A549 treated with CORT108297 at 1 μM for 4 hours (cell line): ENCODE measurements at places on chromosomes 13 and 19. TPM values are rescaled to one million over a fixed set of nuclear protein-coding genes. Genes with fewer than 3 reads are reported as not detected.

The MAP4K1 gene
- total RNA-seq: 0.50 to 1.0 TPM (median 0.92 TPM) in 5 replicates

The WDR87 gene
- not detected in 5 replicates for total RNA-seq

The KLK11 gene
- total RNA-seq: 0.07 TPM in 1 of 5 replicates, not detected in the others

The CIRBP gene
- 90.2 to 178 TPM (median 95.7 TPM) in 5 replicates for total RNA-seq

The CD33 gene
- total RNA-seq: 0.44 TPM in 1 of 5 replicates, not detected in the others

The GAPDHS gene
- not detected in 5 replicates for total RNA-seq

The SIGLEC12 gene
- not detected in 5 replicates for total RNA-seq

The CEACAM3 gene
- not detected in 5 replicates for total RNA-seq

The DENND1C gene
- total RNA-seq: 0.07 to 0.28 TPM (median 0.22 TPM) in 5 replicates

The FFAR3 gene
- not detected in 5 replicates for total RNA-seq

The MYBPC2 gene
- total RNA-seq: 0.02 TPM in 2 of 5 replicates, not detected in the others

The SIGLEC8 gene
- total RNA-seq: not detected in 5 replicates

The TMPRSS9 gene
- 0.03 to 0.19 TPM (median 0.08 TPM) in 3 of 5 replicates, not detected in the others for total RNA-seq

The CAMSAP3 gene
- total RNA-seq: 3.1 to 5.6 TPM (median 4.4 TPM) in 5 replicates

The ZFP28 gene
- total RNA-seq: 2.9 to 4.1 TPM (median 3.7 TPM) in 5 replicates

The GJA3 gene
- total RNA-seq: 0.95 to 1.3 TPM (median 1.1 TPM) in 5 replicates

The SHC2 gene
- 0.52 to 1.4 TPM (median 1.1 TPM) in 5 replicates for total RNA-seq

The RASAL3 gene
- not detected in 5 replicates for total RNA-seq
